MV-4-11 (cell line): ENCODE measurements at places on chromosomes 4 and X.

GRCh38 chr4:10164877-10165283 lies 48.3 kb upstream of the WDR1 start:
- DNase-seq = peak; percentile 13

- DNase-seq = no peak
Measured at GRCh38 chrX:42020225-42020624, 96.9 kb upstream of the CASK start.

GRCh38 chr4:98641906-98642668 lies 16.3 kb downstream of the TSPAN5 start:
- DNase-seq = no peak

GRCh38 chr4:163693211-163693610 lies 198.7 kb downstream of the TMA16 start:
- no peak for DNase-seq

- peak; percentile 81 for DNase-seq
Measured at GRCh38 chr4:139675651-139676050, 10.0 kb downstream of the MGST2 start.

DNA sequence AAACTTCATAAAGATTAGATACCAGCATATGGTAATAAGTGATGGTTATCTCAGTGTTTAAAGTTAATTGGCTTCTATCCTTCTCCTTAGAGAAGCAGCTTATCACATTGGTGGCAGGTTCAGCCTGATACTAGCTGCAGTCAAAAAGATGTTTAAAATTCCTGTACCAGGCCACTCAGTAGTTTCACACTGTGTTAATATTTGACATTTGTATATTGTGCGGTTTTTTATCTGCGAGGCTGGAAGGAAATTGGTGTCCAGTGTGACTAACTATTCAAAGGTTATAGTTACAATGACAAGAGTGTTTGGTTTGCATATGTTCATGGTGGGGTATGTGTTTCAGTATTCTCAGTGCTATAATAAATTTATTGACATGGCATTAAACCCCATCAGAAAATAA lies 27.5 kb upstream of the TBC1D8B start:
- no peak for DNase-seq

- no peak for DNase-seq
Measured at GRCh38 chr4:169861593-169861992, 103.8 kb upstream of the HPF1 start.

- no peak for DNase-seq
Measured at GRCh38 chr4:1668488-1668840, 15.6 kb downstream of the FAM53A start.

GRCh38 chr4:172705565-172705964 lies 463.0 kb upstream of the GALNT7 start:
- DNase-seq = no peak

GRCh38 chr4:183532821-183533220 lies 28.0 kb downstream of the ING2 start:
- no peak for DNase-seq

DNA sequence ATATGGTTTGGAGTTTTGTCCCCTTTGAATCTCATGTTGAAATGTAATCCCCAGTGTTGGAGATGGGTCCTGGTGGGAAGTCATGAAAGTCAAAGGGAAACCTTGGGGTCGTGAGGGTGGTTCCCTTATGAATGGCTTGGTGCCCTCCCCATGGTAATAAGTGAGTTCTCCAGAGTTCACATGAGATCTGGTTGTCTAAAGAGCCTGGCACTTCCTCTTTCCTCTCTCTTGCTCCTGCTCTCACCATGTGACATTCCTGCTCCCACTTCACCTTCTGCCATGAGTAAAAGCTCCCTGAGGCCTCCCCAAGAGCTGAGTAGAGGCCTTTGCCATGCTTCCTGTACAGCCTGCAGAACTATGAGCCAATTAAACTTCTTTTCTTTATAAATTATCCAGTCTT lies 5.5 kb upstream of the IL15 start:
- DNase-seq = peak; percentile 2

DNA sequence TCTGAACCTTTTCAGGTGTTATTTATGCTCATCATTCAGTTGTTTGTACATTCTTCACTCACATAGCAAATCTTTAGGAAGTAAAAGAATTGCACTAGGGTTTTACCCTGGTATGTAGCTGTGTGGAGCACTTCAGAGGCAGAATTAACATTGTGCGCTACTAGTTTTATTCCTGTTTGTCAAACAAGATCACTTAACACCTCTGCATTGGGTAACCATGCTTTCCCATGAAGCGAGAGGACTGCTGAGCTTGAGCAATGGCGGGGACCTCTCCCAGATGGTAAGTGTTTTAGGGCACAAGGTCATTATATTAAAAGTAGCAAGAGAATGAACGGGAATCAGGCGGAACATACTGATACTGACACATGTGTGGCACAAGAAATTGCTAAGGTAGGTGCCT lies 59.2 kb downstream of the SHROOM3 start:
- no peak for DNase-seq

DNA sequence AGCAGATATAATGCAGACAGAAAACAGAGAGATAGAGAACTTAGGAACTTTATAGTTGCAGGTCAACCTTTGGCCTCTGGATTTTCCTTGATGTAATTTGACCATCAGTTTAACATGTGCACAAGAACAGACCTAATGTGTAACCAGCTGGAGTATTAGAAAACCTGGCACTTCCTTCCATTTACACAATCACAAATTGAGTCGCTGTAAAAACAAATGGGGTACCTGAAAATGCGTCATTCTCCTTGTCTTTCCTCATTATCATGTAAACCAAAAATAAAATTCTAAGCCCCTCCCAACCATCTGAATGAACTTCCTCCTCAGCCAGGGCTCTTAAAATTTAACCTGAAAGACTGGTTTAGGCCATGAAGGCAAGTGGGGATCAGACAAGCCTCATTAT lies 358.4 kb upstream of the MAGEB16 start:
- DNase-seq = no peak

GRCh38 chrX:71250841-71251240 lies 3.1 kb downstream of the ZMYM3 start:
- no peak for DNase-seq

DNA sequence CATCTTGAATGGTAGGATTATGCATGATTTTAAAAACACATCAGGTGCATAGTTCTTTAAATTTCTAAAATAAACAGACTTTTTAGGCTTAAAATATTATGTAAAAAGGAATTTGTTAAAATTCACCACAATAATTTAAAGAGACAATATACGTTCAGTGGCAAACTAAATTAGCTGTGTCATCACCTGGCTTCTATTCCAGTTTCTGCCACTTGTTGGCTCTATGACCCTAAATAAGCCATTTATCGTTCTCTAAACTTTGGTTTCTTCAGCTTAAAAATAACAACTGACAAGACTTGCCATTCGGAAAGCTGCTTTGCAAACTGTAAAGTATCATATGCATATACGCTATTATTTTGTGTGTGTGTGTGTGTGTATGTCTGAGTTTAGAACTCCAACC lies 141.3 kb downstream of the MGST2 start:
- DNase-seq = peak; percentile 21

DNA sequence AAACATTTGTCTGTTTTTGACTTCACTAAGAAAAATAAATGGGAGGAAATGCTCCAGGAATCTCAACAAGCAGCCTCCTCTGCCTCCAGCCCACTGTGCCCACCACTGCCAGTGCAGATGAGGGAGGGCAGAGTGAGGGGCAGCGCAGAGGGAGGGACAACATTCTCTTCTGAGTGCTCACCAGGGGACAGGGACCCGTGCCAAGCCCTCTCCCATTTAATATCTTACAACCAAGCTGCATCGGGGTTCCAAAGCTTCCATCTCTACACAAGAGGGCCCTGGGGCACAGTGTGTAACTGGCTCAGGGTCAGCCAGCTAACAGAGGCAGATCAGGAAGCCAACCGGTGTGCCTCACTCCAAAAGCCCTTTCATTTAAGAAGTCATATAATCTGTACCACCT lies 120.4 kb downstream of the NSUN7 start:
- DNase-seq = no peak

DNA sequence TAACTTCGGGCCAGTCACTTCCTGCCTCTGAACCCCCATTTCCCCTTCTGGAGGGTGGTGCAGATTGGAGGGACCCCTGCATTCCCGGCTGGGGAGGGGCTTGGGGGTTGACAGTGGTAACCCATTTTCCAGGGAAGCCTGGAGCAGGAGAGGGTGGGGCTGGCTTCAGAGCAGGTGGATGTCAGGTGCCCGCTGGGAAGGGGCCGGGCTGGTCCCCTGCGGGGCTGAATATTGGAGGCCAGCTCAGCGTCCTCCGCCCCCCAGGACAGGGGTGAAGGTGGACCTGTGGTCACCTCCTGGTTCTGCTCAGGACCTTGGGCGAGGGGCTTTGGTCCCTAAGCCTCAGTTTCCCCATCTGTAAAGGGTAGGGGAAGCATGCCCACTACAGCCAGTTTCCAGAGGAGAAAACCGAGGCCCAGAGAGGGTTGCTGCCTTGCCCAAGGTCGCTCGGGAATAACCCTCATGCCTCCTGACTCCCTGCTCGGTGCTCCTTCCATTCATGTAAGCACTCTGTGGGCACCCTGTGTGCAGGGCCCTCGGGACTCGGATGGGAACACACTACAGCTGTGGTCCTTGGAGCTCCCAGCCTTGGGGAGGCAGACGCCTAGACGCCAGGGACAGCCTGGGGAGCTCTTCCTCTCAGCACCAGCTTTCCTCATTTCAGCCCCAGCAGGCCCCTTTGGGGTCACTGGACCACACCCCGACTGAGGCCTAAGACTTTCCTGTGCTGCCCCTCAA lies 683 bp downstream of the MAN2B2 start:
- DNase-seq = no peak

DNA sequence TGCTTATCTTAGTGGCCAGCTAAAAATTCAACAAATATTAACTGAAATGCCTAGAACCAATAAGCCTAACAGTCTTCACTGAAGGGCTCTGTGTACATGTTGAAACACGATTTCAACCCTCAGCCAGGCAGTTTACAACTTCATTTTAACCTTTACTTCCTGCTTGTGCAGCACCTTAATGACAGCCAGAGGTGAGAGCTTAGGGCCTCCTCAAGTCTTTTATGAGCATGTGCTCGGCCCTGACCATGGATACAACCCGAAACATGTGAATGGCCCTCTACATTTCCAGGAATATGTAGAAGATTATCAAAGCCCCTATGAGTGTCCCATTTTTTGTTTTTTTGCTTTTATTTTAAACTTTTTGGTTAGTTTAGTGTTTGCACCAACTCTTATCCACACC lies 88.3 kb downstream of the MSN start:
- DNase-seq = no peak

- DNase-seq = no peak
Measured at GRCh38 chr4:132108784-132109183, 1040.3 kb upstream of the PCDH10 start.

DNA sequence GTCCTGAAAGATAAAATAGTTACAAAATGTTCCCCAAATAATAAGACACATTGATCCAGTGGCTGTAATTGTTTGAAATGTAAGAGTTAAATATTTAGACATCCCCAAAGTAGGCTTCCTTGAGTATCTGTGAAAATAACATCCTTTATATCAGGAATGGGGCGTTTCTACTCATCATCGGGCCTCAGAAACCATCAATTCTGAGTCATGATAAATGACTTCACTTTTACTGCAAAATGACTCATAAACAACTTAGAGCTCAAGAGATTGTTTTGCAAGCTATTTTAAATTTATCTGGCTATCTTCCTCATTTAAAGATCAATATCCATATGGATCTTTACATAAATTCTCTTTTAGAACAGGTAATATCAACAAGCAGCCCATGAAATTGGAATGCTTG lies 369.4 kb upstream of the CNKSR2 start:
- no peak for DNase-seq

- DNase-seq = no peak
Measured at GRCh38 chrX:13293700-13294099, 26.2 kb downstream of the ATXN3L start.

DNA sequence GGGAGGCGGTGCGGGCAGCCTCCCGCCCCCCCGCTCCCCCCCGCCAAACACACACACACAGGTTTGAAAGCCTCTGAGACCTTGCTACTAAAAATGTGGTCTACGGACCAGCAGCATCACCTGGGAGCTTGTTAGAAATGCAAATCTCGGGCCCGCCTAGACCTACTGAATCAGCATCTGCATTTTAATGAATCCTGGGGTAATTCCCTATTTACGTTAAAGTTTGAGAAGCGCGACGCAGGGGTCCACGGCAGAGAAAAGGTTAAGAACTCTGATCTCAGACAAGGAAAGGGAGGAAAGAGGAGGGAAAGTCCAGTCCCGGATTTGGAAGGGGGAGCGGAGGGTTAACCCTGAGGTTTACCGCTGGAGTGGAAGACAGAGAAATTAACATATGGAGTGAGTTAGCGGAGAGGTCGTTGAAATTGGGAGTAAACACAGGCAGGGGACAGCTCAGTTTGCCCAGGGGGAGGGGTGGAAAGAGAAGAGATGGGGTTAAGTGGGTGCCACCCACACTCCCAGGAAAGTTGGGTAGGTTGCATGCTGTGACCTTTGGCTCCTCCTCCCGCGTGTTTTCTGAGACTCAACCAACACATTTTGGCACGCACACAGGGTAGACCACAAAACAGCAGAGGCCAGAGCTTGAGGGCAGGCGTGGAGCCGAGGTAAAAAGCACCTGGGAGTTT lies 483.6 kb downstream of the BCOR start:
- DNase-seq = no peak

DNA sequence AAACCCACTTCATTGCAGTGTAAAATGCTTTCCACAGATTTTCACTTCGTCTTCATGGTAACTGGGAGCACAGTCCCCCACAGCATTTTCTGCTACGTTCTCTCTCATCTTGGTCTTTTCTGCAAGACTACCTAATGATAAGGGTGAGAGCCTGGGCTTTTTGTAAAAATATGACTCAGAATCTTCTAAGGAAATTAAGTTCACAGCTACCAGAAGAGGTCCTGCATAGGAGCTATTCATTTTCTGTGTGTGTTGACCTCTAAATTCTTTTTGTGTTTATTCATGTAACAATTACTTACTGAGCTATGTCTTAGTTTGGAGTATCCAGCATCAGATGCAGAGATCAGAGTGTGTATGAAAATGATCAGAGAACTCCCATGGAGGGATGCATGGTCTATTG lies 192.2 kb downstream of the CPEB2 start:
- DNase-seq = no peak

DNA sequence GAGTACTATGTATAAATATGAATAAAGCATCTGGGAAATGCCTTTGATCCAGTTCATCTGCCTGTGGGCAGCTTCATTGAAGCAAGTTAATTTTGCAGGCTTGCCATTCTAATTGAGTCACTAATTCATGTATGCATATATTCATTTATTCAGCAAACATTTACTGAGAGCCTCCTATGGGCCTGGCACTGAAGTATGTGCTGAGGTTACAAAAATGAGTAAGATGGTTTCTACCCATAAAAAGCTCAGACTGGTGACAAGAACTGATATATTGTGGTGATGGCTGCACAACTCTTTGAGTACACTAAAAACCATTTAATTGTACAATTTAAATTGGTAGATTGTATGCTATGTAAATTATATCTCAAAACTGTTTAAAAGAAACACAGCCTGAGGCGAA lies 1.1 kb upstream of the MRPL1 start:
- no peak for DNase-seq

GRCh38 chr4:128876200-128876599 lies 66.7 kb downstream of the JADE1 start:
- DNase-seq = no peak

DNA sequence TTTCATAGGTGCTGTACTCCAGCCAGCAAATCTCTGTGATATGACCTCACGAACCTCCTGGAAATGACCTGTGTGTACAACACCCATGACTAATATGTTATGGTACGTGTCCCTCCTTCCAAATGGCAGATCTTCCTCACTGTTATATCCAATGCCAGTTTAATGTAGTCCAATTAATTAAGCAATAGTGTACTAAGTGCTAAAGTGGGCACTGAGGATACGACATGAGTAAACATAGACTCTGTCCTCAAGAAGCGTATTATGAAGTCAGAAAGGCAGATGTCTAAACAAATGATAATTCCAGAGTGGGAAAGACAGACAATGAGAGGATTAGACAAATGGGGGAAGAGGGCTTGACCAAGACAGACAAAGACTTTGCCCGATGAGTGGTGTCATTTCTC lies 33.9 kb downstream of the GPRIN3 start:
- no peak for DNase-seq
